ENCODE measurements at places on chromosomes 12 and 14. TPM values are rescaled to one million over a fixed set of nuclear protein-coding genes. Genes with fewer than 3 reads are reported as not detected.

Gene KNTC1
- 18.0 TPM for total RNA-seq

DNA sequence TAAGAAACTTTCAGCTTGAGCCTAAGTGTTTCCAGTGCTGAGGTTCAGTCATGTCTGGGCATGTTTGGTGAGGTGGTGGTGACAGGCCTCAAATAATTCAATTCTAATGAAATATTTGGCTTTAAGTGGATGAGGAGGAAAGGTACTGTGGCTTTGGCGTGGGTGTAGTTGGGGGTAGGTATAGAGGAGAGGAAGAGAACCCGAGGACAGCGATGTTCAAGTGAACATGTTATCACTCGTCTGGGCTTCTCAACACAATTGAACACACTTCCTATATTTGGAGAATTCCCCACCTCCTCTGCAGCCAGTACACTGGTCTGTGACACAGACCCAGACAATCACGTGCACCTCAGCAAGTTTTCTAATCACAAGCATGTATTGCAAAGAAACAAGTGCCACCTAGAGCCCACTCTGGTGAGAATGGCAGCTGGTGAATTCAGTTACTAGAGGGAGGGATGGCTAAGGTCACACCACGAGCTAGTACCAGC, 53.0 kb downstream of the IFNG-AS1 start:
- no peaks in the 10 kb centered on the region for H3K4me1 ChIP-seq
- no peaks in the 10 kb centered on the region for H3K36me3 ChIP-seq
- H3K27me3 ChIP-seq = no peaks in the 10 kb centered on the region
- no peak overlapping the region for H3K4me3 ChIP-seq

Gene TEX52
- total RNA-seq = not detected

Gene ERP27
- 8.5 TPM for total RNA-seq

Gene LBHD2
- total RNA-seq = not detected

GRCh38 chr12:91579516-91580263, 397.1 kb upstream of the DCN start:
- H3K4me3 ChIP-seq = no peak overlapping the region
- H3K27ac ChIP-seq = no peak overlapping the region
- H3K27me3 ChIP-seq = no peaks in the 10 kb centered on the region
- no peaks in the 10 kb centered on the region for H3K36me3 ChIP-seq
- no peak for DNase-seq
- H3K4me1 ChIP-seq = no peaks in the 10 kb centered on the region

Gene LRRK2
- 13.5 TPM for total RNA-seq

Gene CEBPE
- total RNA-seq = 0.32 TPM

Measured in breast epithelium (tissue), 4 donors.